ENCODE measurements at places on chromosomes 16 and 17.
A peak's percentile ranks its signal among the peaks of the same experiment; 100 is the strongest.

GRCh38 chr16:87491522-87492290 is 1.1 kb downstream of the ZCCHC14 start:
- peak overlapping the region; percentile 80 for H3K4me3 ChIP-seq
- no peaks in the 10 kb centered on the region for H3K27me3 ChIP-seq
- DNase-seq = no peak
- peaks cover 40% of the 10 kb centered on the region for H3K4me1 ChIP-seq

GRCh38 chr16:88282564-88283395 is 100.0 kb upstream of the ZNF469 start:
- no peaks in the 10 kb centered on the region for H3K27me3 ChIP-seq
- no peak overlapping the region for H3K4me3 ChIP-seq
- H3K27ac ChIP-seq = no peak overlapping the region
- DNase-seq = no peak
- no peaks in the 10 kb centered on the region for H3K4me1 ChIP-seq

DNA sequence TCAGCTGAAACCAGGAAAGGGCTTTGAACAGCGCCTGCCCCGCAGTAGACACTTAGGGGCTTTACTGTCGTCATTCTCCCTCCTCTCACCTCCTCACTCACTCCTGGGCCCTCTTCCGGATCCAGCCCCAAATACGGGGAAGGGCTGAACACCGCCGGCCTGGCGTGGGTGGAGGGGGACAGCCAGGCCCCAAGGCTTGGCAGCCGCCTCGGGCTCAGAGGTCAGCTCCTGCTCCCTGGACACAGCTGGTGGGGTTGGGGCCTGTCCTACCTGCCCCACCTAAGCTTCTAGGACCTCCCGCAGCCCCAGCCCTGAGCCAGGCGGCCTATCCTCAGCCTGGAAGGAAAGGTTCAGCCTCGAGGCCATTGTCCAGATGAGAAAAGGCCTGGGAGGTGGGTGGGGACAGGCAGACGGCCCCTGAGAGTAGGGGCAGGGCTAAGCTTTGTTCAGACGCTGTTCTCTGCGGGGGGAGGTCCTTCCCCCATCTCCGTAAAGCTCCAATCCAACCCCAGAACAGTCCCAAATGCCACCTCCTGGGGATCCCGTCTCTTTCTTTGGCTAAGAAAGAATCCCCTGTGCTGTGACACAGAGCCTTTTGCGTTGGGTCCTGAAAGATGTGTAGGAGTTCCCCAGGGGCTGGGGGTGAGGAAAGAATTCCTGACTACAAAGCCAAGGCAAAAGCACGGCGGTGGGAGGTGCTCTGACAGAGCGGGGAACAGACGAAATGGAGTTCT is 881 bp upstream of the LLGL1 start:
- peaks cover 9% of the 10 kb centered on the region for H3K4me1 ChIP-seq
- H3K36me3 ChIP-seq = no peaks in the 10 kb centered on the region
- no peaks in the 10 kb centered on the region for H3K27me3 ChIP-seq
- DNase-seq = no peak
- H3K27ac ChIP-seq = no peak overlapping the region

- no peak overlapping the region for H3K27ac ChIP-seq
- no peak overlapping the region for H3K4me3 ChIP-seq
- no peaks in the 10 kb centered on the region for H3K27me3 ChIP-seq
- H3K36me3 ChIP-seq = no peaks in the 10 kb centered on the region
- H3K4me1 ChIP-seq = peaks cover 42% of the 10 kb centered on the region
These were observed 49.2 kb downstream of the CUEDC1 start for GRCh38 chr17:57905875-57906455.

GRCh38 chr17:75980188-75981018 is 1.4 kb downstream of the TEN1 start:
- peak overlapping the region; percentile 99 for H3K27ac ChIP-seq
- H3K4me3 ChIP-seq = peak overlapping the region; percentile 84
- DNase-seq = no peak
- H3K27me3 ChIP-seq = no peaks in the 10 kb centered on the region
- peaks cover 19% of the 10 kb centered on the region for H3K4me1 ChIP-seq

DNA sequence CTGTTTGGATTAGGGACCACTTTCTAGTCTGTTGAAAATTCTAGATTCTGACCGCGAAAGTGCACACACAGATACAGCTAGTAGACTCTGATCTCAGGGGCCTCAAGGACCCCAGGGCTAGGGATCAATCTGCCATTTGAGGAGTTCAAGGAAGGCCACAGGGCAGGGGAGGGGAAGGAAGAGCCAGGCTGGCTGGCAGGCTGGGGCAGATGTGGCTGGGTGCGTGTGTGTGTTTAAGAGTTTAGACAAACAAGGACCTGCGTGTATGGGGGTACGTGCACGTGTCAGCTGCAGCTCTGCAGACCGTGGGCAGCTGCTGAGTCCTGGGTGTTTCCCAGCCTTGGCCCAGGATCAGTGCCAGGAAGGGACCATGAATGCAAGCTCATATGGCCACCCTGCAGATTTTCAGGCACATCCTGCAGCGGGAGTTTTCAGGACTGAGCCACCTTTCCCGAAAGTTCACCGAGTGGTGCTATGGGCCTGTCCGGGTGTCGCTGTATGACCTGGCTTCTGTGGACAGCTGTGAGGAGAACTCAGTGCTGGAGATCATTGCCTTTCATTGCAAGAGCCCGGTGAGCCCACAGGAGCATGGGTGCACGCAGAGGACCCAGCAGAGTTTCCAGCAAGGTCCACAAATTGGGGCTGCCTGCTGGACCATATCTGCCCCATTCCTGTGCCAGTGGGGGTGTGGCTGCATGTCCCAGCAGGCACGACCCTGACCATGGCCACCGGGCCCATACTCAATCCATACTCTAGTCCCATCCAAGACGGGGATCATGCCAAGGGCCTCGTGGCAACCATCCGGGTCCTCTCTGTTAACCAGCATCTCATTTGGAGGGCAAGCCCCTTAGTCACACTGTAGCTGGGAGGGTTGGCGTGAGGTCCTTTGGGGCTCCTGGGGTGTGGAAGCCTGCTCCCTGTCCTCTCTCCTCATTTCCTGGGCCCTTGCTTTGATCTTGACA is 10.6 kb downstream of the TRPV2 start:
- H3K4me1 ChIP-seq = no peaks in the 10 kb centered on the region
- no peak overlapping the region for H3K27ac ChIP-seq
- H3K27me3 ChIP-seq = no peaks in the 10 kb centered on the region

- no peak overlapping the region for H3K27ac ChIP-seq
- no peak overlapping the region for H3K4me3 ChIP-seq
- DNase-seq = no peak
- peaks cover 11% of the 10 kb centered on the region for H3K36me3 ChIP-seq
These were observed 152.0 kb downstream of the LGALS9B start for GRCh38 chr17:20315311-20315710.

DNA sequence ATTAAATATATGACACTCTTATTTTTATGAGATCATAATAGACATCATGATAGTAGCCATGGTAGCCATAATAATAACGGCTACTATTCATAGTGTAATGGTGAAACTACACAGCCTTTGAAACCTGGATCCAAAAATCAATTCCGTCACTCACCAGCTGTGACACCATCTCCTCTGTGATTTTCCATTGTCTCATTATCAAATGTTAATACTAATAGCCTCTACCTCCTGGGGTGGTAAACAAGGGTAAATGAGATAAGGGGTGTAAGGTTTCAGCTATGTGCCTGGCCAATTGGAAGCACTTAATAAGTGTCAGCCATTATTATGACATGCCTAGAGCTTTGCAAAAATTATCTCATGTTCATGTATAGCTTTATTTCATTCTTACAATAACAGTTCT is 88.6 kb downstream of the CACNG3 start:
- H3K4me1 ChIP-seq = no peaks in the 10 kb centered on the region
- no peak overlapping the region for H3K4me3 ChIP-seq
- H3K36me3 ChIP-seq = no peaks in the 10 kb centered on the region
- DNase-seq = no peak
- no peak overlapping the region for H3K27ac ChIP-seq

GRCh38 chr16:50674831-50675230 is 6.3 kb downstream of the SNX20 start:
- no peak overlapping the region for H3K4me3 ChIP-seq
- no peak for DNase-seq
- H3K27me3 ChIP-seq = no peaks in the 10 kb centered on the region
- H3K4me1 ChIP-seq = no peaks in the 10 kb centered on the region
- peaks cover 5% of the 10 kb centered on the region for H3K36me3 ChIP-seq

DNA sequence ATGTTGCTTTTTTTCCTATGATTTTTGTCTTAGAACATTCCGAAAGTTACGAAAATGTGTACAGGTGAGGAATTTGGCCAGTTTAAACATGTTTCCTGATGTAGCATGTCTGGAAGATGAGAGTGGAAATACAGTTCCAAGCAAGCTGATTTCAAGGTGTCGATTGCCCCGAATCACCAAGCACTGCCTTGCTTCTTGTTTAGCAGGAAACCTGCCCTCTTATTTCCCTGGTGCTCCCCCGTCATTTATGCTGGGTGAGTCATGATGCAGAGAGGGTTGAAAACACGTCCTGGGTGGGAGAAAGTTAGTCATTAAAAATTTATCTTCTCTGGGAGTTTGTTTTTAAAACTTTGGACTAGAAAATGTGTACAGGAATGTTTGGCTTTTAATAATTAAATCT is 608.6 kb upstream of the EEF2KMT start:
- H3K4me1 ChIP-seq = no peaks in the 10 kb centered on the region
- H3K27ac ChIP-seq = no peak overlapping the region
- no peaks in the 10 kb centered on the region for H3K36me3 ChIP-seq
- no peak for DNase-seq
- H3K4me3 ChIP-seq = no peak overlapping the region

DNA sequence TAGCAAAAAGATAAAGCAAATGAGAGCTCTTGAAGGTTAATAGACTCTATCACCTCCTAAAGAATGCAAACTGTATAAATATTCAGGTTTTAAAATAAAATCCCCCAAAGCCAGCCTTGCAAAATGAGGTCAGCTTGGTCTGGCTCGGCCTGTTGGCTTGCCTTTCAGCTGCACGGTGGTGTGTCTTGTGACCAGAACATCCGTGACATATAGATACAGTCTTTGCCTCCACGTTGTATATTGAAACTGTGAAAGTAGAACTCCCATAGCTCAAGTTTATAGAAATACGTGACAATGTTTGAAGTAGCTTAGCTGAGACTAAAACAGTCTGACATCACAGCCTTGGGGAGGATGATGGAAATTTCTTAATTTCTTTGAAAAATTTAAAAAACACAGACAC is 236.6 kb upstream of the MYOCD start:
- no peaks in the 10 kb centered on the region for H3K27me3 ChIP-seq
- no peaks in the 10 kb centered on the region for H3K36me3 ChIP-seq
- H3K4me1 ChIP-seq = no peaks in the 10 kb centered on the region
- no peak overlapping the region for H3K27ac ChIP-seq

DNA sequence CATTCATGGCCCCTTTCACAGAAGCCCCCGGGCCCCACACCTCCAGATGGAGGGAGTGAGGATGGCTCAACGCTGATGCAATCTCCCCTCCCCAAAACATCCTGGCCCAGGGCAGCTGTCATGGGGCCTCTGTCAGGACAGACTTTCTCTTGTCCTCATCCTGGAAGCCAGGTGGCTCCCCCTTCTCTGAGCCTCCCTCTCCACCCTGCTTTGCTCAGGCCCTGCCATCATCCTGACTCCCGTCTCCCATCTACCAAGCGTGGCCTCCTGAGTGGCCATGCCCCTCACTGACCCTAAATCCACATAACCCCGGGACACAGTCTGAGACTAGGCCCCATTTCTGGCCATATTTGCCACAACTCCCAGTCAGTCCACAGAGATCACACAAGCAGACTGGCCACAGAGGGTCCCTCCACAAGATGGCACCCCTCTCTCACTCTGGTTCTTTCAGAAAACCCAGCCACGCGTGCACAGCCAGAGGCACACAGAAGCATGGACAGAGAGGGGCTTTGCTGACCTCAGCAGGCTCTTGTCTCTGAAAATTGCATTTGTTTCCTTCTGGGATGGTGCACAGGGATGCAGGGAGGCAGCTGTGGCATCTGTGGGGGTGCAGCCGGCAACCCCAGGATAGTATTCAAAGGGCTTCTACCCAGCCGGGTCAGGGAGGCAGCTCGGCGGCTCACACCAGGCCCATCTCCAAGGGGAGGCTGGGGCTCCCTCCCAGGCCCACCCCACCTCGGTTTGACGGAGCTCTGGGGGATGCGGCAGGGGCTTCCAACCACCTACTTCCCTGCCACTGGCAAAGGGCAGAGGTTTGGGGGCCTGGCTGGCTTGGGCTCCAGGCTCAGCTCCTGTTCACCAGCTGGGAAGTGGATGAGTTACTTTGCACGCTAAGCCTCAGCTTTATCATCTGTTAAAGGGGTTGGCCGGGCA is 16.9 kb downstream of the DOC2B start:
- H3K27ac ChIP-seq = no peak overlapping the region
- DNase-seq = no peak
- no peaks in the 10 kb centered on the region for H3K4me1 ChIP-seq
- no peaks in the 10 kb centered on the region for H3K36me3 ChIP-seq
- no peak overlapping the region for H3K4me3 ChIP-seq

- no peaks in the 10 kb centered on the region for H3K36me3 ChIP-seq
- H3K4me3 ChIP-seq = no peak overlapping the region
- no peak for DNase-seq
- peaks cover 5% of the 10 kb centered on the region for H3K4me1 ChIP-seq
- H3K27ac ChIP-seq = no peak overlapping the region
- H3K27me3 ChIP-seq = no peaks in the 10 kb centered on the region
These were observed 4.9 kb upstream of the RBL2 start for GRCh38 chr16:53429221-53429943.

GRCh38 chr16:54545854-54546511 is 259.4 kb upstream of the IRX3 start:
- H3K36me3 ChIP-seq = no peaks in the 10 kb centered on the region
- H3K4me3 ChIP-seq = no peak overlapping the region
- no peak for DNase-seq

DNA sequence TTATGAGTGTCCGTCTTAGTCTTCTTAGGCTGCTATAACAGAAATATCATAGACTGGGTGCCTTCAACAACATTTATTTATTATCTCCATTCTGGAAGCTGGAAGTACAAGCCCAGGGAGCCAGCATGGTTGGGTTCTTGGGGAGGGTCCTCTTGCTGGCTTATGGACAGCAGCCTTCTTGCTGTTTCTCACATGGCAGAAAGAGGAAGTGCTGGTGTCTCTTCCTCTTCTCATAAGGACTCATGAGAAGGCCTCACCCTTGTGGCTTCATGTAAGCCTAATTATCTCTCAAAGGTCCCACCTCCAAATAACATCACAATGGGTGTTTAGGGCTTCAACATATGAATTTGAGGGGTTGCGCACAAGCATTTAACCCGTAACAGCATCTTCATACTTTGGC is 207.0 kb upstream of the COX10 start:
- no peak for DNase-seq
- H3K27me3 ChIP-seq = no peaks in the 10 kb centered on the region
- H3K4me3 ChIP-seq = no peak overlapping the region
- H3K4me1 ChIP-seq = peaks cover 19% of the 10 kb centered on the region
- no peaks in the 10 kb centered on the region for H3K36me3 ChIP-seq

GRCh38 chr17:7176841-7177190 is 2.4 kb downstream of the ASGR1 start:
- H3K27me3 ChIP-seq = peaks cover 13% of the 10 kb centered on the region
- peak overlapping the region; percentile 61 for H3K4me3 ChIP-seq
- no peaks in the 10 kb centered on the region for H3K36me3 ChIP-seq
- H3K27ac ChIP-seq = no peak overlapping the region
- no peak for DNase-seq

Data from thoracic aorta (tissue), 2 donors.